ENCODE measurements at places on chromosomes 13 and 19. TPM values are rescaled to one million over a fixed set of nuclear protein-coding genes. Genes with fewer than 3 reads are reported as not detected.

- H3K36me3 ChIP-seq: no peaks in the 10 kb centered on the region
- peak overlapping the region; percentile 14 for H3K4me3 ChIP-seq
- no peak for DNase-seq
- H3K4me1 ChIP-seq: no peaks in the 10 kb centered on the region
These were observed 126.2 kb downstream of the LMO7 start for GRCh38 chr13:75762076-75762937.

- H3K36me3 ChIP-seq: no peaks in the 10 kb centered on the region
- H3K4me1 ChIP-seq: no peaks in the 10 kb centered on the region
- H3K27ac ChIP-seq: no peak overlapping the region
- H3K27me3 ChIP-seq: no peaks in the 10 kb centered on the region
- DNase-seq: no peak
These were observed 7.5 kb upstream of the BAX start for GRCh38 chr19:48947258-48947542.

DNA sequence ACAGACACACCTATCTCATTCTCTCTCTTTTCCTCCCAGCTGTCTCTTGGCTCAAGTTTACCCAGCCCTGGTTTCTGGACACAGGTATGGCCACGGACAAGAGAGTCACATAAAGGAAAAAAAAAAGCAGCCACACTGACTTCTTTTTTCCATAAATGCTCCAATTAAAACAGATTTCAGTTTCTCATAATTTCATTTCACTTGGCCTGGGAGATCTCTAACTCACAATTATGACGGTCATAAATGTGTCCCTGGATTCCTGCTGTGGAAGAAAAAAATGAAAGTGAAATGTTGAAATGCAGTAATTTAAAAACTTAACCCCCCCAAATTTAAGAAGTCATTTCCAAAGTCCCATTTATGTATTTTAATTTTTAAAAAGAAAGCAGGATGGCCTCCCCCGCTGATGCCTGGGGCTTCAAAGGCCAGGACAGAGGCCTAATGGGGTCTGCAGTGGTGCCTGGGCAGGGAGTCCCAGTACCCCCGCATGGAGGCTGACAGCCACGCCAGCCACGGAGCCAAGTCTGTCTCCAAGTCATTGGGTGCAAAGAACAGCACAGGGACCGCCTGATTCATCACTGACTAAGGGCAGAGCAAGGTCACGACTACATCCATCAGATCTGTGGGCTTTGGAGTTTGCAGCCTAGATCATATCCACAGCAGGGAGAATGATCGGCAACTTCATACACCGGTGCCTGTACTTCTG, 79.7 kb downstream of the TSHZ3 start:
- no peak overlapping the region for H3K4me3 ChIP-seq
- H3K36me3 ChIP-seq: no peaks in the 10 kb centered on the region
- H3K4me1 ChIP-seq: peaks cover 19% of the 10 kb centered on the region
- DNase-seq: peak; percentile 39
- H3K27me3 ChIP-seq: no peaks in the 10 kb centered on the region

DNA sequence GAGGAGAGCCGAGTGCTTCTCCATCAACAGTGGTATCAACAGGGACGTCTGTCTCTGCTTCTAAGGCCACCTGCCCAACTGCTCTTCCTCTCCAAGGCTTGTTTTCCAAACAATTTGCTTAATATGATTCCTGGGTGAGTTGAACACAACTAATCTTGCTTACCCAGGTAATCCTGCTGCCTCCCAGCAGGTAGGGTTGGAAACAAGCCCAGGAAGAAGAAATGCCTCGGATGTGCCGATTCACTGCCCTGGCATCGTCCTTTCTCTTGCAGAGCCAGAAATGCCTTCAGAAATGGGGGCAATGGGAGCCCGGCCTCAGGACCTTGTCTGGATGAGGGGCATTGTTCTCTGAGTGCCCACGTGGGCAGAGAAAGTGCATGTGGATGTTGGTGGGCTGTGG, 51.9 kb upstream of the C1QTNF9B start:
- no peaks in the 10 kb centered on the region for H3K36me3 ChIP-seq
- H3K4me3 ChIP-seq: no peak overlapping the region
- H3K4me1 ChIP-seq: no peaks in the 10 kb centered on the region
- no peak overlapping the region for H3K27ac ChIP-seq
- peaks cover 6% of the 10 kb centered on the region for H3K27me3 ChIP-seq

DNA sequence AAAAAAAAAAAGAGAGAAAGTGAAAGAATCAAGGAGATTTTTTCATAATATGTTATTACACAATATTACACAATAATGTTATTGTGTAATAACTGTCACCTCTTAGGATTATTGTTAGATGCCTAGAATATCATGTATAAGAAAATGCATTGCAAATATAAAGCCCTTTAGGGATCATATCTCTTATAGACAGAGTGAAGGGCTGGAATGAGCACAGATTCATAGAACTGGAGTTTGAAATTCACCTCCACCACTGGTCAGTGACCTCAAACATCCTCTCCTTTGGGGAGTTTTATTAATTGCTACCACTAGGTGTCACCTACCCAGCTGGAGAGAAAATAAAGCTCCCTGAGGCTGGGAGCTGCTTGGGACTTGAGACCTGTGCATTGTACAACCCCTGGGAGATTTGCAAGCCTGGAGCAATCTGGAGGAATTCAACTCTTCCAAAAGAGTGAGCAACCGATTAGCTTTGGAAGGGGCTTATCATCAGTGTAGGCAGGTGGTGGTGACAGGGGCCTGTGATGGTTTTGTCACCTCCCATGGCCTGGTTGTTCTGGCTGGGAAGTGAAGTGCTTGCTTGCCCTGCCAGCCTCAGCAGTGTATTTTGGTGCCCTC, 30.3 kb upstream of the FRY start:
- H3K4me1 ChIP-seq: peaks cover 3% of the 10 kb centered on the region
- H3K36me3 ChIP-seq: no peaks in the 10 kb centered on the region
- H3K27ac ChIP-seq: no peak overlapping the region
- H3K27me3 ChIP-seq: no peaks in the 10 kb centered on the region
- DNase-seq: no peak

DNA sequence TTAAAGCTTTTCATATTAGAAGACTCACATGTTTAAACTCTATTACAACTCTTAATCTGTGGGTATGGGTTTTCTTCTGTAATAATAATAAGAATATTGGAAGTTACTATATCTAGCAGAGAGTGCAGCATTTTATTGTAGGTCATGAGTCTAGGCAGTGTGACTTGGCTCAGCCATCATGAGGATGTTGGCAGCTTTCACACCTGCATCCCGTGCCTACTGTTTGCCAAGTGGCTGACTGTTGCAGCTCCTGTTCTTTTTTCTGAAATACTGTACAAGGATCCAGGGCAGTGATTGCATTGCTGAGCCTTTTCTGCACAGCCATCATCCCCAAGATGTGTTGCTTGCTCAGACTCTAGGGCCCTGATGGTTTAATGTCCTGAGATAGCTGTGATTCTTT, 47.4 kb downstream of the MTUS2 start:
- no peak overlapping the region for H3K27ac ChIP-seq
- no peak overlapping the region for H3K4me3 ChIP-seq
- no peaks in the 10 kb centered on the region for H3K27me3 ChIP-seq
- H3K36me3 ChIP-seq: no peaks in the 10 kb centered on the region
- no peak for DNase-seq
- no peaks in the 10 kb centered on the region for H3K4me1 ChIP-seq

SERTM1 gene
- total RNA-seq: 1.7 TPM

GRCh38 chr13:28044608-28045007, 55.8 kb downstream of the FLT3 start:
- DNase-seq: no peak
- peaks cover 11% of the 10 kb centered on the region for H3K27me3 ChIP-seq
- no peak overlapping the region for H3K4me3 ChIP-seq

GRCh38 chr13:109545931-109546330, 240.5 kb downstream of the IRS2 start:
- no peak overlapping the region for H3K4me3 ChIP-seq
- no peaks in the 10 kb centered on the region for H3K27me3 ChIP-seq
- H3K27ac ChIP-seq: no peak overlapping the region
- no peaks in the 10 kb centered on the region for H3K4me1 ChIP-seq
- H3K36me3 ChIP-seq: no peaks in the 10 kb centered on the region
